Stimulated activated CD8-positive, alpha-beta memory T cell treated with anti-CD3 and anti-CD28 coated beads, Interleukin-15, amount 100 ng/mL, for 48 hours (primary cell): ENCODE measurements at places on chromosomes 12 and 14.

GRCh38 chr14:28608851-28609828 lies 157.4 kb upstream of the FOXG1 start:
- DNase-seq, result no peak

DNA sequence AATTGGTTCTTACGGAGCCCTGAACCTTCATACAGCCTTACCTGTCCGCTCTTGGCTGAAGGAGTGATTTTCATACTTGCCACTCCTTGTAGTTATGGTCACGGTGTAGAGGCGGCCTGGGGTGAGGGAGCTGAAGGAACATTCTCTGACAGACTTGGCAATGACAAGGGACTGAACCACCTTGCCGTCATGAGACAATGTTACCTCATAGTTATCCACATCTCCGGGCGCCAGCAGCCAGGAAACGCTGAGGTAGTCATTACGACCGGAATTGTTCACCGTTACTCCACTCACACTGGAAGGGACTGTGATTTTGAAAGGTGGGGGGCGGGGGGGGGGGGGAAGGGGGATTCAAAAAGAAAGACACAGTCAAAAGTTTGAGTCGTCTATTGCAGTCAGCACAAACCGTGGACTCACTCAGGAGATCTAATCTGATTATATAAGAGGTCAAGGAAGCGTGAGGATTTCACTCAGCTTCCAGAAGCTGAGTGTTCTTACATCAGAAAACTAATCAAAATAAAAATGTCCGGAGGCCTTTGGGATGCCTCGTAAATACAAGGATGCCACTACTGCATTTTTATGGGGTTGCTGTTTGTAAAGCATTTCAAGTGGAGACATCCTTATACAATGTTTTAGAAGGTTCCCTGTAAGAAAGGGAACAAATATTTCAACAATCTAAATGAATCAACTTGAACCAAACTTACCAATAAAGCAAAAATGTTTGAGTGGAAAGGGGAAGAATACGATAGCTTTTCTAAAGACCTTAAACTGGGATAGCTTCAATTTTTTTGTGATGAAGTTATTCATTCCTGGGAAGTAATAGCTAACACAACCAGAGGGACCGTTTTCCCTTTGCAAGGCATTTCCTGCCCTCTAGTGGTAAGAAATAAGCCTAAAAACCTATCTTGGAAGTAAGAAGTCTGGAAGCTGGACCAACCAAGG lies 60.6 kb downstream of the PTPRB start:
- DNase-seq, result no peak

DNA sequence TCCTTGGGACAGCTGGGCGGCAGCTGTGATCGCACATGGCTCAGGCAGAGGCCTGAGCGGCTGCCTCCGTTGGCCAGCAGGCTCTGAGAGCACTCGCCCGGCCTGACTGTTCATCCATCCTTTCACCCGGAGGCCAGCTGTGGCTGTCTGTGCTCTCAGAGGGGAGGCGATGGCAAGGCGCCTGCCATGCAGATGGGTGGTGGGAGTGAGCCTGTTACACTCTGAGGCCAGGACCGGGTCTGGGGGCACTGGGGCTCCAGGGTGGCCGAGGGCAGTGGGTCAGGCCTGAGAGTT lies 292.3 kb downstream of the TMEM121 start:
- no peak for DNase-seq

GRCh38 chr14:76778546-76779215 lies 17.4 kb downstream of the VASH1 start:
- DNase-seq, result no peak

GRCh38 chr12:69689638-69690037 lies 9.5 kb downstream of the BEST3 start:
- DNase-seq, result no peak

- DNase-seq, result no peak
Observed at GRCh38 chr14:67602995-67603545, 3.0 kb upstream of the PIGH start.

DNA sequence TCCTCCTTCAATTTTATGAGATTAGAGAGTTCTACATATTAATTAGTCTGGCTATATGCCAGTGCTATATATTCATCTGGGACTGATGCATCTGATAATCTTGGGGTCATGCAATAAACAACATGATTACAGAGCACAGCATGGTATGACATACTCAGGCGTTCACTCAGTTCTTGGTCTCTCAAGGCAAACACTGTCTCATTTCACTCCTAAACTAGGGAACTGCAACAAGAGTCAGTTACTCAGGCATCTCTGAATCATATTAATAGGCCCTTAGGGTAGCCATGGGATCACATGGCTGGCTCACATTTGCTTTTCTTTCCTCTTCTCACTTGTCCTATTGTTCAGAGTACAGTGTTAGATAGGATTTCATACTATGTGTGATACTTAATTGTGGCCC lies 91.8 kb upstream of the TMEM260 start:
- no peak for DNase-seq

GRCh38 chr14:63470962-63471793 lies 72.0 kb downstream of the PPP2R5E start:
- no peak for DNase-seq

DNA sequence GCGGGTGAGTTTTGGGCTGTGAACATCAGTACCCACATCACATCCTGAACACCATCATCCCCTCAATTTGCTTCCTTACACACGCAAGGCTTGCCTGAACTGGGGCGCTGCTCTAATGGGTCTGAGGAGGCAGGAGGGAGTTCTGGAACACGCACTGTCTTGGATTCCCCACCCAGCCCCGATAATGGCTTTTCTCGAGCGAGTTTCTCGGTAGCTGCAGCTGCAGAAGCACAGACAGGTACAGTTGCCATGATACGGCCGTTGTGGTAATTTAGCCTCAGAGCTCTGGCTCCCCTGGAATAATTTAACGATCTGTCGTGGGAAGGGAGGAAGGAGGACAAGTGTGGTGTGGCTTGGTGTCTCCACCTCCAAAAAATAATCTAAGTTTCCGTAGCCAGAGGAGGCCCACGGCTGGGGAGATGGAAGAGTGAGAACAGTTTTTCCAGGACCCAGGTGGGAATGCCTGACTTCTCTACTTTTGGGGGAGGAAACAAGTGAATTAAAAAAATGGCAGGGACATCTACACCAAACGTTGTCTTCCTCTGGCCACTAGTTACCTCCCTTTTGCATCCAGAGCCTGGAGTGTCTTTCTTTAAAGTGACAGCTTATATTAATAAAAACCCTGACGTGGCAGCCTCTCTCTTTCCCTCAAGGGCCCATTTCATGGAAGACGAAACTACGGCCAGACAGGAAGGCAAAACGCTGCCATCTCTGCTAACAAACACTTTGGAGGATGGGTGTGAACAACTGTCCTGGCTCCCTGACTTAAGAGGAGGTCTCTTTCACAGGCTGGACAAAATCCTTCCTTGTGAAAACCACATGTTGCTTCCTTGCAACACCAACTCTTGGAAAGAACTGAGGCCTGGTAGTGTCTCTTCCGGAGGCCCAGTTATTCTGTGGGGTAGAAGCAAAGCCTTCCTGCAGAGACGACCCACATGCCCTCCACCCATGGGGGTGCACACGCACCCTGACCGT lies 84.8 kb downstream of the RBM19 start:
- no peak for DNase-seq

DNA sequence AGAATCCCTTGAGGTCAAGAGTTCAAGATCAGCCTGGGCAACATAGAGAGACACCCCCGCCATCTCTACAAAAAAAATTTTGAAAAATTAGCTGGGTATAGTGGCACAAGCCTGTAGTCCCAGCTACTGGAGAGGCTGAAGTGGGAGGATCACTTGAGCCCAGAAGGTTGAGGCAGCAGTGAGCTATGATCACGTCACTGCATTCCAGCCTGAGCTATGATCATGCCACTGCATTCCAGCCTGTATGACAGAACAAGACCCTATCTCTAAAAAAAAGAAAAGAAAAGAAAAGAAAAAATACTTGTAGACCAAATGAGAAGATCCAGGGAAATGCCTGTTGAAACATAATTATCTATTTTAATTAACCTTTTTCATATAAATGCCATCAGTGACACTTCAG lies 93.8 kb upstream of the MDM1 start:
- DNase-seq, result no peak

- DNase-seq, result no peak
Observed at GRCh38 chr14:97036086-97036852, 239.1 kb downstream of the VRK1 start.
